Esophagus muscularis mucosa (tissue), 4 donors: ENCODE measurements at places on chromosomes 5 and 9. TPM values are rescaled to one million over a fixed set of nuclear protein-coding genes. Genes with fewer than 3 reads are reported as not detected.

IGFBPL1 gene
- 3.7 TPM for total RNA-seq

SLC46A2 gene
- total RNA-seq = 0.17 TPM

DNA sequence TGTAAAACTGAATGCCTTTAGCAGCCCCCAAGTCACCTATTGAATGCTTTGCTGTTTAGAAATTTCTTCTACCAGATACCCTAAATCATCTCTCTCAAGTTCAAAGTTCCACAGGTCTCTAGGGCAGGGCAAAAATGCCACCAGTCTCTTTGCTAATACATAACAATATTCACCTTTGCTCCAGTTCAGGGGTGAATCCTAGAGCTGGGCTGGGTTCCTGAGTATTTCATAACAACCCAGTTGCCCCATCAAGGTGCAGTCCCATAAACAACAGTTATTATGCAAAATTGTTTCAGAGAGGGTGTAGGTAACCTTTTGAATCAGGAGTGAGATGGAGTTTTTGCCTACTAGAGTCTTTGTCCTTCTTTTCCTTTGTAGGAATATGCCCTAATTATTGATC is 19.0 kb upstream of the C1QTNF3 start:
- DNase-seq = no peak
- H3K4me1 ChIP-seq = no peaks in the 10 kb centered on the region
- no peaks in the 10 kb centered on the region for H3K36me3 ChIP-seq
- H3K27ac ChIP-seq = no peak overlapping the region

GRCh38 chr9:78021697-78022096 is 9.9 kb downstream of the GNAQ start:
- H3K4me3 ChIP-seq = no peak overlapping the region
- peaks cover 66% of the 10 kb centered on the region for H3K4me1 ChIP-seq
- H3K36me3 ChIP-seq = no peaks in the 10 kb centered on the region
- H3K27me3 ChIP-seq = no peaks in the 10 kb centered on the region
- H3K27ac ChIP-seq = no peak overlapping the region

DNA sequence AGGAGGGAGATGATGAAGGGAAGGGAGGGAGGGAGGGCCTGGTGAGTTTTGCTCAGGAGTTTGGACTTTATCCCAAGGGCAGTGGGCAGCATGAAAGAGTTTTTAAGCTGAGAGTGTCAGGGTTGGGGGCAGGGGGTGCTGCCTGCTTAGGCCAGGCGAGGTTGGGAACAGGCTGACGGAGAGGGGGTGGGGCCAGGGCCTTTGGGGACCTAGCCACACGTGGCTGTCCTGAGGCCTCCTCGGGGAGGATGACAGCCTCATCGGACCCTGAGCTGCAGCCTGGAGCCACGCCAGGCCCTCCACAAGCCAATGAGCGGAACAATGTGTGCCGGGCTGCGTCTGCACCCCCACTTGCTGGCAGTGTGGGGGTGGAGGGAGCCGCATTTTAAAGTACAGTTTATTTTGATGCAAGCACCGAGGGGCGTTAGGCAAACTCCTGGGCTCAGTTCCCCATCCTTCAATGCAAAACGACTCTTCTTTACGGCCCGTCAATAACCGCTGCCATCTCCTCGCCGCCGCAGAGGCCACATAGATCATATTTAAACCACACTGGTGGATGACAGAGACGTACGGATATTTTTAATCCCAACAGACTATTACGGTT is 5.3 kb upstream of the RXRA start:
- H3K27ac ChIP-seq = no peak overlapping the region
- DNase-seq = no peak
- peaks cover 37% of the 10 kb centered on the region for H3K4me1 ChIP-seq
